Activated gamma-delta T cell (primary cell): ENCODE measurements at places on chromosomes 5 and 9.

- DNase-seq = no peak
These were observed 24.0 kb downstream of the ENC1 start for GRCh38 chr5:74616236-74617146.

- DNase-seq = no peak
These were observed 248.4 kb upstream of the RPS23 start for GRCh38 chr5:82526540-82526939.

DNA sequence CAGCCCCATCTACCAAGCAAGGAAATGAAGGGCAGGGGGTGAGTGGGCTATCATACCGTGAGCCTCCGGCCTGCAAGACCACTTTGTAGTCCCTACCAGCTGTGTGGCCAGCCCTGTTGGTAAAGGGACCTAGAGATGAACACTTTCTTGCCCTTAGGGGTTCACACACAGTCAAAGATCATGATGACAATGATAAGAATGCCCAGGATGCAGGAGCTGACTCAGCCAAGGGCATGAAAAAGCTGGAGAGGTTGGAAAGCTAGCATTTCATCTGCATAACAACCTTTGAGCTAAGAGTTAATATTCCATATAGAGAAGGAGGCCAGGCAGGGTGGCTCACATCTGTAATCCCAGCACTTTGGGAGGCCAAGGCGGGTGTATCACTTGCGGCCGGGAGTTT is 19.2 kb upstream of the FGFR4 start:
- DNase-seq = no peak

GRCh38 chr9:33364127-33364526 is 38.2 kb downstream of the AQP7 start:
- no peak for DNase-seq

GRCh38 chr9:20178197-20178596 is 389.4 kb upstream of the SLC24A2 start:
- DNase-seq = no peak

GRCh38 chr9:18260521-18260920 is 213.4 kb upstream of the ADAMTSL1 start:
- no peak for DNase-seq

- no peak for DNase-seq
These were observed 470.7 kb upstream of the TRPC7 start for GRCh38 chr5:136836093-136836492.

DNA sequence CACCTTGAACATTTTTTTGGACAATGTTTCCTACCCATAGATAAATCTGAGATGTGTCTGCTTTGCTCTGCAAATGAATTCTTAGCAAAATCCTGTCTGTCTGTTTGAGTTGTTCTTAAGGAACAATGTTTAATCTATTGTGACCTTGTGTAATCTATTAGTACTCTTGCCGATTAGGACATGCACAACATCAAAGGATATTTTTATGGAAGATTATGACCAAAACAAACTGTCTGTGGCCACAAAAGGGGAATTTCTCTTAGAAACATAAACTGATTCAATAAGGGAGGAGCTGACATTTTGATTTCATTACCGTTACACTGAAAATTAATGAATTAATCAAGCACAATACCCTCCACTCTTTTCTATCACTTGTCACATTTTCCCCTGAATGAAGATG is 323.0 kb upstream of the PRR16 start:
- DNase-seq = no peak

DNA sequence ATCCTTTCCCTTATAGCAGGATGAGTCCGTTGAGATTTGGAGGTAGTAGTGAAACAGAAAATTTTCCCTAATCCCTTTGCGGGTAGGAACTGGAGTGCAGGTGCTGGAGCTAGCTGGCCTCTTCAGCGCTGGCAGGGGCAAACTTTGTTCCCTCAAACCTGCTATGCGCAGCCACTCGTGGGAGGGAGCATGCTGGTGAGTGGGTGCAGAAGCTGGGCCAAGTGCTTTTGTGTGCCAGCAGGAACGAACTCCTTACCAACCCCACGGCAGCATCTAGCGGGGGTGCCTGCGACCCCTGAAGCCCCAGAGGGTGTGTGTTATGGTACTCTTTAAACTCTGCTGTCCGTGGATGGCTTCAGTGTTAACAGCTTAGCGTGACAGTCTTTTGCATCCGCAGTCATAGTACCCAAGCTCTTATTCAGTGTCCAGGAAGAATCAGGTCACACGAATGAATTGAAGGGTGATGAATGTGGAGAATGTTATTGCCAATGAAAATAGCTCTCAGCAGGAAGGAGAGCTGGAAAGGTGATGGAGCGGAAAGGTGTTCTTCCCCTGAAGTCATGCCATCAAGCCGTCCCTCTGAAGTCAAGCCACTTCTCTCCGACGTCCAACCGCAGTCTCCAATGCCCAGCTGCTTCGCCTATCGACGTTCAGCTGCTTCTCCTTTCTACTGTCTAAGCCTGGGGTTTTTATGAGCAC is 1445.1 kb upstream of the CDH9 start:
- DNase-seq = no peak

GRCh38 chr5:1786621-1787471 is 12.8 kb downstream of the MRPL36 start:
- DNase-seq = no peak

- no peak for DNase-seq
These were observed 27.4 kb upstream of the CEP120 start for GRCh38 chr5:123450640-123451039.

DNA sequence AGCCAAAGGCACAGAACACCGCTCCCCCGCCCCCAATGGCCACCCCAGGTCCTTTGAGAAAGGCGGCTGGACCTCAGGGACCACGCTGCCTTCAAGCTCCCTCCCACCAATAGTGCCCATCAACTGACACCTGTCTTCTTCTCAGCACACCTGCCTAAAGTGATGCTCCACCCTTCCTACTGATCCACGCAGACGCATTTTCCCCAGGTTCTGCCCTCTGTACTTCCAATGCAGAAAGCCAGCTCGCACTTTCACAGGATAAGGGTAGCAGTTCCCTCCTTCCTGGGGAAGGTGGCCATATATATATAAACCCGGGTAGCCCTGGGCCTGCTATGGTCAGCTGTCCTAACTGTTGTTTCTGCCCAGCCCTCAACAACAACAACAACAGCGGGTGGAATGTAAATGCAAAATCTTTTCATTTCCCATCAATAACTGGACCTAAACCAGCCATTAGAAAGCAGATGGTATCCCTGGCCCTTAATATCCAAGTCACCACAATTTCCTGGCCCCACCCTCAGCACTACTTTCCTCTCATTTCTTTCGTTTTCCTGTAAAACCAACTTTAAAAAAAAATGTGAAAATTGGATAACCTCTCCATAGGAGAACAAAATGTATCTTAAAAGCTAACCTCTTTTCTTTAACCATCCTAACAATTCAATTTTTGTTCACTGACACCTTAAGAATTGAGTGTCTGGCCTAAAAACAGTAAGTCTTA is 1.7 kb downstream of the GOLM1 start:
- no peak for DNase-seq

DNA sequence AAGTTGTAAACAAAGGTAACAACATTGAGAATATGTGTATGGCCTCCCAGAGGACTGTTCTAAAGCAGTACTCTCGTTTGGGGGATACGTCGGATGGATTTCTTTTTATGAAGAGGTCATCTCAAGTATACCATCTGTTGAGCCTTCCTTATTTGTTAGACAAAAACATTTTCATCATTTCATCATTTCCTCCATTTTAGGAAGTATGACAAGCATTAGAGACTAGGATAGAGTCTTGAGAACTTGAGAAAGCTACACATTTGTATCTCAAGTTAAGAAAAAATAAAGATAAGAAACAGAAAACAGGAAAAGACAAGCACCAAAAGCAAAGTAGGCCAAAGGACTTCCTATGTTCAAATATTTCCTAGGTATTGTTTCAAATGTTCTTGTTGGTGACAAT is 307.0 kb downstream of the EFNA5 start:
- DNase-seq = no peak

DNA sequence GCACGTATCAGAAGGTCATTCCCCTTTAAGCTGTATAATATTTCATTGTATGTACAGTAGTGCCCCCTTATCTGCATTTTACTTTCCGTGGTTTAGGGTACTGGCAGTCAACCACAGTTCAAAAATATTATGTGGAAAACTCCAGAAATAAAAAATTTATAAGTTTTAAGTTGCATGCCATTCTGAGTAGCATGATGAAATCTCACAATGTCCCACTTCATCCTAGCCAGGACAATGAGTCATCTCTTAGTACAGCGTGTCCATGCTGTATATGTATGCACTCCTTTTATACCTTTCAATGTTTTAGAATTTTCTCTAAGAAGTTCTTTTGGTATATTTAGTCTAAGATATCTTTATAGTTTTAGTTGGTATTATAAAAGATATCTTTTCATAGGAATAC is 115.0 kb upstream of the HAND1 start:
- DNase-seq = no peak

DNA sequence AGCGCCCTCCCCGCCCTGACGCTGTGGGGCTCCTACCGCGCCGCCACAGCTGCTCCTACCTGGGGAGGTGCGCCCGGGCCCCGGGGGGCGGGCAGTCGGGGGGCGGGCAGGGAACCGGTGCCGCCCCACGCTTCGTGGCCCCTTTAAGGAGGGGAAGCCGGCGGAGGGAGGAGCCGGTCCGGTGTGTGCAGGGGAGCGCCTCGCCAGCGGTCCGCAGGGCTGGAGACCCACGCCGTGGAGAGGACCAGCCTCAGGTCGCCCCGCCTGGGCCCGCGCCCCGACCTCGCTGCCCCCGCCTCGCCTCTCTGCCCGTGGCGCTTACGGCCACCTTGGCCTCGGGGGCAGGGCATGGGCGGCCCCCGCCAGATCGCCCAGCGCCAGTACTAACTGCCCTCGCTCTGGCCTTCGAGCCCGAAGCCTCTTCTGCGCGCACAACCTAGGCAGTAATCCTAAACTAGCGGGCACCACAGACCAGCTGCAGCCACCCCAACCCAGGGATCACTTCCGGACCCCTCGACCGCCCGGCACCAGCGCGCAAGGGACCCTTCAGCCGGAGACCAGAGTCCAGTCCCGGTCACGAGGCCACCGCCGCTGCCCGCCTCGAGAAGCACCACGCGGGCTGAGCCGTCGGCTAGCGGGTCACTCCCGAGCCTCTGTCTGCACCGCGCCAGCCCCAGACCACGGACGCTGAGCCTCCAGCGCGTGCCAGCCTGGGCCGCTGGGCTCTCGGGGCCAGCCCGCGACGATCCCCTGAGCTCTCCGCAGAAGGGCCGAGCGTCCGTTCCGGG is at the start of gene FOXE1:
Gene FOXE1, plus strand, starts transcription at position 171 of the 788 bp plus-strand sequence. CDS start 689 bp downstream, outside the sequence.
- no peak for DNase-seq

DNA sequence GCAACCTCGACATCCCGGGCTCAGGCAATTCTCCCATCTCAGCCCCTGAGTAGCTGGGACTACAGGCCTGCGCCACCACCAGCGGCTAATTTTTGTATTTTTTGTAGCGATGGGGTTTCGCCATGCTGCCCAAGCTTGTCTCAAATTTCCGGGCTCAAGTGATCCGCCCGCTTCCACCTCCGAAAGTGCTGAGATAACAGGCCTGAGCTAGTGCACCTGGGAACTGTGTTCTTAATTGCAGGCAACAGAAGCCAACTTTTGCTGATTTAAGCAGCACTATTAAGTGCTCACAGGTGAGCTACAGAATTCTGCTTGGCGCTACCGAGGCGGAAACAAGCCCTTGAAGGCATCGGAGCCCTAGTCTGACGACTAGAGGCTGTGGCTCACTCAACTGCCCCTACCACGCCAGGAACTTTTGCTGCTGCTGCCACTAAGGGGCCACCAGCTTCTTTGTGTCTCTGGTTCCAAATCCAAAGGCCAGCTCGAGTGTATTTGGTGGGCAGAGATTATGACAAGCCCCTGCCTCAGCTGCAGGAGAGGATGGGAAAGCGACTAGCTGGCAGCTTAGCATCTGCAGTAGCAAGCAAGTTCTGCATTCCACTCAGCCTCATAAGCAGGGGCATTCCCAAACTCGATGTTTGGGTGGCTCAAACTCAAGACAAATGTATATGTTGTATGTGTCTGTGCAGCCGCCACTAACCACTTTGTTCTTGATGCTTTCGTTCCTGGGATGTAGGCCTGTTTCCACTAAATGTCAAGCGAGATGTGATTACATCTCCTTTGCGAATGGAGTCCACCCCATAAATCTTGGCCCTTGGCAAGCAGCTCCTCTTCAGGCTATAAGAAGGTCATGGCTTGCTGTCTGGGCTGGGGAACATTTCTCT is 10.6 kb upstream of the HMCN2 start:
- no peak for DNase-seq

- DNase-seq = no peak
These were observed 154.8 kb downstream of the RAB3C start for GRCh38 chr5:58737671-58738070.

DNA sequence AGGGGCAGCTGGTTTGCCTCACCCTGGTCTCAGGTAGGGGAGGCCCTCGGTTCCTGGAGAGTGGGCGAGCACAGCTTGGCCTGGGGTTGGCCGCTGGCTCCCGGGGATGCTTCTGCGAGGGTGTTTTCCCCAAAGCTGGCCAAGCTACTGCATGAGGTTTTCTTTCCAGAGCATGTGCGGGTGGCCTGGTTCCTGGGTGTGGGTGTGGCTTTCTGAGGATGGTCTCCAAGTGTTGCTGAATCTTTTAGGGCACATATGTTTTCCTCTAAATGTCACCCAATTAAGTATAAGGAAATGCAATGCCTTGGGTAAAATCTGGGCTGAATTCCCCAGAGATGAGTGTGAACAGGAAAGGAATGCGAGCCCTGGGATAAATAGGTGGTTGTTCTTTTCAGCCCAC is 115.8 kb upstream of the ICE1 start:
- DNase-seq = no peak

DNA sequence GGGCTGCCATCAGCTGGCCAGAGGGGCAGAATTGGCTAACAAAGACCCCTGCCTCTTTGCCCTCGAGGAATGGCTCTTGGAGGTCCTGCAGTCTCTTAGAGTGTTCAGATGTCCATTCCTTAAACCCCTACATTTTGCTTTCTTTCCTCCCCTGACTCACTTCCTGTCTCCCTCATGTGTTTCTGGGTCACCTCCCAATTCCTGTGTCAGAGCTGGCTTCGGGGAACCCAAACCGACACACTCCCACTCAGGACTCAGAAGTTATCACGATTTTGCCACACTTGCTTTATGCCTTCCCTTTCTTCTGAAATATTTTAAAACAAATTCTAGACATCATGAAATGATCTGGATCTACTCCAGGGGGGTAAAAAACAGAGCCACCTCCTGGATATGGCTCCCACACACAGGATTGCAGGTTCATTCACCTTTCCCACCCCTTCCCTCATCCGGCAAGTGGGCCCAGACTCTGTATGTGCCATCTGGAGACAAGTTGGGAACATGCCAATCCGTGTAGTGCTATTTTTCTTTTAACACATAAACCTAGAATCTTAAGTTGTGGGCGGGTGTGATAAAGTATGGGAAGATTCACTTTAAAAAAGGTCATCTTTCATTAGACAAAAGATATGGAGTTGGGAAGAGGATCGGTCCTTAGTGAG is 145.7 kb downstream of the NXNL2 start:
- DNase-seq = no peak

- no peak for DNase-seq
These were observed 194.3 kb downstream of the PALM2AKAP2 start for GRCh38 chr9:109974143-109974917.

DNA sequence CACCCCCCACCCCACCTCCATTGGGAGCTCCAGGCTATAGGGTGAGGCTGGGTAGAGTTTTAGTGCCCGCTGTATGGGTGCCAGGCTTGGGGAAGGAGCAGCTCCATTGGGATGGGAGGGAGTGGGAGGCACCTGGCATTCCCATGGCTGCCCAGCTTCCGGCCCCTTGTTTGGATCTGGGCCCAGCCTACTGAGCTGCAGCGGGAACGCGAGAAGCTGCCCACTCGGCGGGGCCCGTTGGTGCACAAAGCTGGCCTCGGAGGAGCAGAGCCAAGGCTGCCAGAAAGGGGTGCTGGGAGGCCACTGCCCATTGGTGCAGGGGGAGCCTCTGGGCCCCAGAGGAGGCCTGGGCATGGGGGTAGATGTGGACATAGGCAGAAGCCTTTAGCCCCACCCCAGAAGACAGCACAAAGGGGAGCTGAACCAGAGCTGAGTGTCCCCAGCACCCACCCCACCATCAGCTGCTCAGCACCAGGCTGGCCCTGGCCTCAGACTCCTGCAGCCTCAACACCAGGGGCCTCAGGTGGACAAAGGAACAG is 4.4 kb downstream of the LCN9 start:
- no peak for DNase-seq
